NCI-H510A treated with DMSO at 0.1 percent for 48 hours (cell line): ENCODE measurements at places on chromosomes 2 and 18.

DNA sequence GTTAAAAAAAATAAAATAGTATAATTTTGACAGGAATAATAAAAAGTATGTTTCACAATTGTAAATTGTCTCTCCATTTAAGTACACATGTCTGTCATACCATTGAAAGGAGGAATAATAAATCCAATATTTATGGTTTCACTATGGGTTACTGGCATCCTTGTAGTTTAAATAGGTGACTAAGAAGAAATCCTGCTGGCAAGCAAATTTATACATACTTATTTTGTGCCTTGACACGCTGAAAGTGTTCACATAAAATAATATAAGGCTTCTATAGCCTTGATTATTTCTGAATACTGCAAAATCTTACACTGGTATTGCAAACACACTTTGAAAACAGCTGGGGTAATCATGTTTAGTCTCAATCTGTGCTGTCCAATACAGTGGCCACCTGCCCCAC, 138.3 kb upstream of the ETAA1 start:
- no peak for DNase-seq

GRCh38 chr2:70085711-70086277, 1.5 kb upstream of the PCBP1 start:
- DNase-seq = no peak

GRCh38 chr2:96916646-96917543, 47.0 kb upstream of the SEMA4C start:
- no peak for DNase-seq

- no peak for DNase-seq
Observed at GRCh38 chr2:156536534-156536933, 100.4 kb downstream of the GPD2 start.

DNA sequence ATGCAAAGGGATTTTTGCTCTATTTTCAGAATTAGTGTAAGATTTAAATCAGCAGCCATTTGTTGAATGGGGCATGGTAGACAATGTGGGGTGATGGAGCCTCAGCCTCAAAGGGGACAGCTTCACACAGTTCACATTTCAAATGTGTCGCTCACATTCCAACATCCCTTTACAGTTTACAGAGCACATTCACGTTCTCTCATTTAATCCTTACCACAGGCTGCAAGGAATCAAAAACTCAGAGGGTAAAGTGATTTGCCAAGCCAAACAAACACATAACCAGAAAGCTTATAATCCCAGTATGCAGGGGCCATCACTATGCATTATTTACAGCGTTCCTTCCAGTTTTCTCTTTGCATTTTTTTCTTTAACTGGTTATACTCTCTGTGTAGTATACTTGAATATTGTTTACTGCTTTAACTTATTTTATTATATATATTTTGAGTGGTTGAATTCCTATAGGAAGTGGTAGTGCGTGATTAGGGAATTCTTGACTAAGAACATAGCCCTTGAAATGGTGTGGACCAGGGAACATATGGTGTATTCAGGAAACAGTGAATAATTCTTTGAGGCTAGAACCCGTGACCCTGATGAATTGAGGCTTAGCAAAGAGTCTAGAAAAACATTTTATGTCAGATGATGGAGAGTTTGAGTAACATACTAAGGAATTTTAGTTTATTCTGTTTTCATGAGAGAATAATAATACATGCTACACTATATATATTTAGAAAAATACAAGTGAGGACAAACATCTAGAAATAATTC, 18.1 kb upstream of the TAF1B start:
- DNase-seq = no peak

DNA sequence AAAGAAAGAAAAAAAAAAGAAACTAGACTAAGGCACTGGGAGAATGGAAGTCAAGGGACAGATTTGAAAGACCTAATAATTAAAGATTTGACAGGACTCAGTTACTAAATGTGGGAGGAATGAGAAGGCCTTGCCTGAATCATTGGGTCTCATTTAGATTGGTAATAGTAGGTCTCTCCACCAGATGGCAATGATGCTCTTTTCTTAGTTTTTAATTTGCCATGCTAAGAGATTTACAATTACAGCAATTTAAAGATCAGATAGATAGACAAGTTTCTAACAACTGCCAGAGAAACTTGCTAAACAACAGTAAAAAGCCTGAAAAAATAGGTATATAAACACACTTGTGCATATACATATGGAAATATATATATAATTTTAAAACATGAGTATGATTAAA, 153.0 kb downstream of the TMEM247 start:
- peak; percentile 68 for DNase-seq

DNA sequence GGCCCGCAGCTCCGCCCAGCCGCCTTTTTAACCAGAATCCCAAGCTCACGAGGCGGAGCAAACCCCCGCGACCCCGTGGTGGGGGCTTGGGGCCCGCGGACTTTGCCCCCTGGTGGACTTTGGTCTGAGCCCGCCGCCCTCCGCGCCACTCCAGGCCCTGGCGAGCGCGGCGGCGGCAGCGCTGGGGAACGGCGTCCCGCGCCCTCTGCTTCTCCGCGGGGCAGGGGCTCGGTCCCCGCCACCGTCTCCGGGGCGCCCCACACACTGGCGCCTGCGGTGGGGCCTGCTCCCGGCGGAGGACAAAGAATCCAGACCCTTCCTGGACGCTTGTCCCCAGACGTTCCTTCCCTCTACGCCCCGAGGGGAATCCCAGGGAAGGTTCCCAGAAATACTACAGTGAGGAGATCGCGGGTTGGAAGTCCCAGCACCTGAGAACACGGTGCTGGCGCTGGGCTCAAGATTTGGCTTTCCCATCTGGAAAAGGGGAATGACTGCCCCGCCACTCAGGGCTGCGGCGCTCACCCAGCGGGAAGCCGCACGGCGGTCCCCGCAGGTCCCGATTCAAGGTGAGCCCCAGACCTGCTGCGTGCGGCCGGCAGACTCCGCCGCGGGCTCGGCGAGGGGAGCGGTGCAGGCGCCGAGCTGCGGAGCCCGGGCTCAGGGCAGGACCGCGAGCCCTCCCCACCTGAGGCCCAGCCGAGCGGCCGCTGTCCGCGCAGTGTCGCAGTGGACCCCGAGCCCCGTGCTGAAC, at the start of gene HAAO:
Gene HAAO, minus strand, starts transcription at position 1 of the 751 bp plus-strand sequence. CDS start 47 bp downstream, outside the sequence.
- DNase-seq = no peak

DNA sequence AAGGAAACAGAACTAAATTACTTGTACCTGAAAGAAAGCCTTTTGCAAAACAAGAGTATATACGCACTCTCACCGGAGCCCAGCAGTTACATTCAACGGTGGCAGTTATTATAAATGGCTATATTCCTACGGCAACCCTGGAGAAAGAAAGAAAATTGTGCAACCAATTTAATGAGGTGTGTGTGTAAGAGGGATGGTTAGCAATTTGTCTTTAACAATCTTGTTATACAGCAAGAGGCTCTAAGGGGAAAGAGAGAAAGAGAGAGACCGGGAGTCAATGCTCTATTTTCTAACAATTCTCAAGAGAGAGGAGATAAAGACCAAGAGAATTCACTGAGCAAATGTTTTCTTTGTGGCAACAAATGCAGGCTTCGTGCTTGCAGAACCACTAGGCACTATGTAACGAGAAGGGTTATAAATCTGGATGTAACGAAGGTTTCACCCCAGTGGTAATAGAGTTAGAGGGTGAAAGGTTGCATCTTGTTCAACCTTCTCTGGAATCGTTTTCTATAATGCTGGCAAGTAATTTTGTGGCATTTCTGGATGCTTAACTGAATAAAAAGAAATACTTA, 359.1 kb upstream of the SPRED2 start:
- DNase-seq = no peak

DNA sequence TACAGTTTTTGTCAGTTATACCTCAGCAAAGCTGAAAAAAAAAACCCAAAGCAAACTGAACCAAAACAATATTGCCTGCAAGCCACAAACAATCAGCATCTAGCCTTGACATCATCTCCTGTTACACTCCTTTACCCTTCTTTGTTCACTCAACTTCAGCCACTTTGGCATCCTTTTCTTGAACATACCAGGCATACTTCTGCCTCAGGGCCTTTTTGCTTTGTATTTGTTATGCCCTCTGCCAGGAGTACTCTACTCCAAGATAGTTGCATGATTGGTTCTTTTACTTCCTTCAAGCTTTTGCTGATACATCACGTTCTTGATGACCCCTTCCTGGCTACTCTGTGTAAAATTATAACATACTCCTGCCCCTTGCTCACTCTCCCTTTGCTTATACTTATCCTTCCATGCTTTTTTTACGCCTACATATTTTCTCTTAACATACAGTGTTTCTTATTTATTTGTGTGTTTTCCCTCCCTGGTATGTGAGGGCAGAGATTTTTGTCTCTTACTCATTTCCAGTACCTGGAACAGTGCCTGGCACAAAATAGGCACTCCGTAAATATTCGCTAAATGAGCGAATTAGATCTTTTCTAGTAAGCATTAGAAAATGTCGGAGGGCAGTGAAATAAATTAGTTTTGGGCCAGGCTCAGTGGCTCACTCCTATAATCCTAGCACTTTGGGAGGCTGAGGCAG, 12.7 kb downstream of the ABI2 start:
- no peak for DNase-seq

DNA sequence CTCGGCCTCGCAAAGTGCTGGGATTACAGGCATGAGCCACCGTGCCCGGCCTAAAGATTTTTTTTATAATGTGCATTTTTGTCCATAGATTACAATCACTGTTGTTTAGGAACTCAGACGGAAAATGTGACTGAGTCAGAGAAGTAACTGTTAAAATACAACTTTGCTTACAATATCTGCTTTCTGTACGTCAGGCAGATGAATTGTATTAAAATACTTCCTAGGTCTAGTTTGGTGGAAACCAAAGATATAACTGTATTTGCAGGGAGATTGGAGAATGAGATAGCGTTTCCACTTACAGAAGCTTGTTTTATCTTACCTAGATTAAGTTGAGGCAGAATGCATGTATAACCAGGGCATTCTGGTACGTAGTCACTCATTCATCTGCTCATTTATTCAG, 36.7 kb downstream of the ASAP2 start:
- no peak for DNase-seq

DNA sequence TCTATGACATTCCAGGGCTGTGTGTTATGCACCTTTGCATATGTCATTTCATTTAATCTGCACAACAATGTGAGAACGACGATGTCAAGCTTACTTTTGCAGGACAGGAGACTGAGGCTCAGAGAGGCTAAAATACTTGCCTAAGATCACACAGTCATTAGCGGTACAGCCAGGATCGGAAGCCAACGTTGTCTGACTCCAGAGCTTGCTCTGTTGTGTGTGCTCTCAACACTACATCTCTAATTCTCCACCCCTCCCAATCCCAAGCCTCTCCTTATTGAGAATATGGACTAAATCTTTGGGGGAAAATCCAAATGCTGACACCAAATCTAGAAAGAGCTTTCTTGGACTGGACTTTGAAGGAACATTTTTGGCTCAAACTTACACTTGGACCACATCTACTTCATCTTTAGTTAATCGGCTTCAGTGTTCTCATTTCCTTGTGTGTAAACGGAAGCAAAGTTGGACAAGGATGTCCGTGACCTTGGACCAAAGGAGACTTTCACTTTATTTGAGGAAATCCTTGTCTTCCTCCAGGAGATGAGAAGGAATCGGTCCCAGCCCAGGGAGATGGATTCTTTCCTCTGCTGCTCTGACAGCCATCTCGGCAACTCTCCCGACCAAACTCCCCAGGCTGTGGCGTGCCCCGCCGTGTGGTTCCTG, 242.4 kb downstream of the LPIN1 start:
- no peak for DNase-seq

DNA sequence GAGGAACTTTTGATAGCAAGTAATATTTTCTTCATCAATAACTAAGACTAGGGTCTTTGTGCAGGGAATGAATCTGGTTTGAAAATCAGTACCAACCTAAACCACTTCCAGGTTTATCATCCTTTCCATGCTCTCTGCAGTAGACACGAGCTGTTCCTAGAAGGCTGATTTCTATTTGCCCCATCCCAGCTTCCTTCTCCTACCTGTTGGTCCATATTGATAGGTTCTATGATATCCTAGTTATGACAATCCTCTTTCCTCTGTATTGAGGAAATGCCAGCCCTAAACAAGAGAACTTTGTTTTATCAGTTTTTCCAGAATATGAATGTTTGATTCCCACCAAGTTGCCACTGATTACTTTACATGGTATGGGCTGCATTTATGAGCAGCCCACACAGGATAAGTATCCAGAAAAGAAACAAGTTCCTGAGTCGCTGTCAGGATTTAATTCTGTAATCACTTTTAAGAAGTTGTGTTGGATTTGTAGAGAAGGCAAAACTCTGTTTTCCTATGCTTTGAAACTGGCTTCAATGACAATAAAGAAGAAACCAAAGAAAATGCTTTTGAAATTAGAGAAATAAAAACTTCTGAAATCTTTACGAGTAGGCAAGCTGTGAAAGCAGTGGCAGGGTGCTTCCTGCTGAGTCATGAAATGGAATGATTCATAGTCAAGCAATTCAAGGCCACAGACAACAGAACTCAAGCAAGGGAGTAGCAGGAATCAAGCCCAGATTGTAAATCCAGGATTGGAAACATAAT, 37.3 kb upstream of the TANK start:
- no peak for DNase-seq

DNA sequence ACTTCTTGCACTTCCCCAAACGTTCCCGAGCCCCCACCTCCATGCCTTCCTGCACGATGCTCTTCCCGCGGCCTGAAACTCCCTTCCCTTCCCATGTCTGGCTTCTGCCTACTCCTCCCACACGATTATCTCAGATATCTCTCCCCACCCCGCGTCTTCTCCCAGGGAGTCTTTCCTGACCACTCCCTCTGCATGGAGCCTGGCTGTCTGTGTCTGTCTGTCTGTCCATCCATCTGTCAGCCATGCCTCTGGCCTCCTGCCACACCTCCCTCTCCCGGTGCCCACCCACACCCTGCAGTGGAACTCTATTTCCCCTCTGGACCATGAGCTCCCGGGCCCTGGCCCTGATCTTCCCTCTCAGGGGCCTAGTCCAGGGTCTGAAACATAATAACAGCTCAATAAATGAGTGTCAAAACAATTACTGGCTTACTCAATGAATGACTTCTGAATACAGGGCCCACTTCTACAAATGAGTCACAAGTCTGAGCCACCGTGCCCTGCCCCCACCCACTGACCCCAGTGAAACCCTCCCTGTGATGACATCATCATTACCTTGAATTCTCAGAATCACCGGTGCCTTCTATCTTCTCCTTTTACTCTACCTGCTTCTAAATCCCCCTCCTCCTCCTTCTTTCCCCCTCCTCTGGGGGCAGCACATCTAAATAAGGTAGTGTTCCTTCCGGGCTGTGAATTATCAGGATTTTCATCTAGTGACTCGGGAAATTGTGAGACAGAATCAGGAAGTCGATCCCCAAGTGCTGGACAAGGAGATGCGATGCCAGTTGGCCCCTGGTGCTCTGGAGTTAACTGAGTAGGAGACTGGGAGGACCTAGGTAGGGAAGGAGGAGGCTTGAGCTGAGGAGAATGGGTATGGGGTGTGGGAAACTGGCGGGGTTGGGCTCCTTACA, 46.1 kb upstream of the PLB1 start:
- no peak for DNase-seq

DNA sequence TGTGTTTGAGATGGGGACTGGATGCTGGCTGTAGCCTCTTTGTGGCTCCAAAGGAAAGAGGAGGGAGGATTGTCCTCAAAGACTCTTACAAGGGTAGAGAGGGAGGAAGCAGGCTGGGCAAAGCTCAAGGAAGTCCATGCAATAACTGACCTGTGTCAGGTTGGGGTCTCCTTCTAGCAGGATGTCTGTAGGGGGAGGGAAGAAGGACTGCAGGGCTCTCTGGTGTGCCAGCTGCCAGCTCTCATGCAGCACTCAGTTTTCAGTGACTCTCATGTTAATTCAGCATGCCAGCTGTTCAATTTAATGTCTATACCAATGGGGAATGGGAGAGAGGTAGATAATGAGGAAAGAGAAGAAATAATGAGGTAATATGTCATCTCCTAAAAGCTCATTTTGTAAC, 85.3 kb upstream of the RANBP2 start:
- peak; percentile 46 for DNase-seq
